ENCODE measurements at places on chromosomes 4 and X.

DNA sequence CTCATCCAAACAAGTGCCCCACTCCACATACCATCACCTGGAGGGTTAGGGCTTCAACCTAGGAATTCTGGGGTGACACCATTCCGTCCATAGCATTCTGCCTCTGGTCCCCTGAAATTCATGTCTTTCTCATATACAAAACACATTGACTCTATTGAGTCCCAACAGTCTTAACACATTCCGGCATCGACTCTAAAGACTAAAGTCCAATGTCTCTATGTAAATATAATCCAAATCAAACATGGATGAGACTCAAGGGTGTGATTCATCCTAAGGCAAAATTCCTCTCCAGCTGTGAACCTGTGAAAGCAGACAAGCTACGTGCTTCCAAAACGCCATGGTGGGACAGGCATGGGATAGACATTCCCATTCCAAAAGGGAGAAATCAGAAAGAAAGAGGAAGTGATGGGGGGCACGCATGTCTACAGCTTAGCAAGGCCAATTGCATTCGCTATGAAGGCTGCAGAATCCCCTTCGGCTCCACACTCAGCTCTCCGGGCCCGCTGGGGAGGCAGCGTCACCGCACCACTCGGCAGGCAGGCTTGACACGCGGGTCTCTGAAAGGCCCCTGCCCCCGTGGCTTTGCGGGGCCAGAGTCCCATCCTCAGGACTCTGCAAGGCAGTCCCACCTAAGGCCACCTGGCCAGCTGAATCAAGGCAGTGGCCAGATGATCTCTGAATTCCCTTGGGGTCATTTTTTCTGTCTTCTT is 53.2 kb downstream of the ADRA2C start:
- DNase-seq, result no peak

GRCh38 chr4:40253906-40254305 is 57.1 kb downstream of the RHOH start:
- DNase-seq, result no peak

- DNase-seq, result no peak
These were observed 4.3 kb upstream of the LIMCH1 start for GRCh38 chr4:41533680-41534079.

DNA sequence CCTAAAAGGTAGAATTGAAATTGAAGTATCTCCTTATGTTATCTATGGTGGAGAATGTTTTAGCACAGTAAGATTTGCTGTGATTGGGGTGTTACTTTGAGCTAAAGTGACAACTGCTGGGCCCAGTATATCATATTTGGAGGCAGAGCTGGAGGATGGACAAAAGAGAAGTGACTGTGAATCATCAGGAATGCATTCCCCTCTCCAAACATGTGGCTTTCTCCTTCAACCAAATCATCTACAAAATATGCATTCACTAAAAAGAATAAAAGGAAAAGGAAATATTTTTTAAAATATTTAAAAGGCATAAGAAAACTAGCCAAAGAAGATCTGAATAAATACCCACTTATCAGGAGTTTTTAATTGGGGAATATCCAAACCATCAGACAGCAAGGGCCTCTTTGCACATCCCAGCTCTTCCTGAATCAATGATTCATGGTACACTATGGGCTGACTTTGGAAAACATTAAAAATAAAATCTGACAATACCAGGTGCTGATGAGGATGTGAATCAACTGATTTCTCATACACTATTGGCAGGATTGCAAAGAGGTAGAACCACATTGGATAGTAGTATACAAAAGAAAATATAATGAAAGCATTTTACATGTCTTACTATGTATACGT is 671.7 kb upstream of the NR3C2 start:
- no peak for DNase-seq

- no peak for DNase-seq
These were observed 25.0 kb downstream of the TLR6 start for GRCh38 chr4:38831653-38832052.

- DNase-seq, result no peak
These were observed 41.6 kb upstream of the XIAP start for GRCh38 chrX:123818243-123818642.

DNA sequence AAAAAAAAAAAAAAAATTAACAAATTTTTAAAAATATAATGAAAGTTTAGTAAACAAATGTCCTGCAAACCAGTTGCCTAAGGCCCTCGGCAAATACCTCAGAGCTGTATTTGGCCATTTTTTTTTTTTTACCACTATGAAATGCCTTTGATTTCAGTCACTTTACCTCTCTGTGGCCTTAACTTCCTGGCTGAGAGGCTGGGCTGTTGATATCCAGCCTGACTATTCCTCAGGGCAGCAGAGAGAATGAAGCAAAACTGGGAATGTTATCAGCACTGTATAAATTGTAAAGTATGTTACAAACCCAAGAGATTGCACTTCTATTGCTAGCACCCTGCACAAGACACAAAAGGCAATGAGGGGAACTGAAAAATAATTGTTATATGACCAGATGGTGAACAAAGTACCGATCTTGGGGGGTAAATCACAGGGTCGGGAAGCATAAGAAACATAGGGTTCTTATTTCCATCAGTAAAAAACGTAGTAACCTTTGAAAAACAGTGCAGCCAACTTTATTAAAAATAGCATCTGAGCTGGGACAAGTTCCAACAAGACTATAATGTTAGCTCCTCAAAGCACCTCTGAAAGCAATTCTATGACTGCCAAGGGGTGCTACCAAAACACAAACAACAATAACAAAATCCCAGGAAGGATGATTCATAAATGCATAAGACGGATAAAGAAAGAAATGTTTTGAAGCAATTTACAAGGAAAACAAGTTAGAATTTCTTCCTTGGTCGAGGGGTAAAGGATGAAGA is 18.1 kb downstream of the USP46 start:
- no peak for DNase-seq

DNA sequence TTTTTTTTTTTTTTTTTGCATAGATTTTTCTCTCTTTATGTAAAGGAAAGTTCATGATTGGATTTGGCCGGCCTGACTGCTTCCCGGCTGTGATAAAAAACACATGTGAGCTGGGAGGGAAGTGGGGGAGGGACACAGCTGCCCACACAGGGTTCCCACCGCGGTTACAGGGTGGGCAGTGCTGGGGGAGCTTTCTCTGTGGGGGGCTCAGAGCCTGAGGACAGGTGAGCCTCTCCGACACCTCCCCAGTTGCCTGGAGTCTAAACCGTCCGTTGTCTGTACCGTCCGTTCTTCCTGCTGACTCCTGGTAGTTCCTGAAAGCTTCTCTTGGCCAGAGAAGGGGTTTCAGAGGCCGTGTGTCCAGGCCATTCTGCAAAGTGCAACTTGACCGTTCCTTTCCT is 21.8 kb downstream of the SHOX start:
- no peak for DNase-seq

DNA sequence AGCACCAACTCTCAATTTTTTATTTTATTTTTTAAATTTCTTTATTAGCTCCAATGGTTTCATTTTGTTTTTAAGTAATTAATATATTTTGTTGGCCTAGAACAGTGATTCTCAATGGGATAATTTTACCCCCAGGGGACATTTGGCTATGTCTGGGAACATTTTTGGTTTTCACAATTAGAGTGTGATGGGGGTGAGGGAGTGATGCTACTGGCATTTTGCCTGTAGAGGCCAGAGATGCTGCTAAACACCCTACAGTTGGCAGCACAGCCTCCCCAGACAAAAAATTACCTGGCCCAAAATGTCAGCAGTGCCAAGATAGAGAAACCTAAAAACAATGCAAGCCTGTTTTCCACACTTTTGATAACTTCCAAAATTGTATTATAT is 64.6 kb downstream of the HHIP start:
- DNase-seq, result no peak

GRCh38 chrX:39022106-39022505 is 220.8 kb downstream of the MID1IP1 start:
- no peak for DNase-seq

DNA sequence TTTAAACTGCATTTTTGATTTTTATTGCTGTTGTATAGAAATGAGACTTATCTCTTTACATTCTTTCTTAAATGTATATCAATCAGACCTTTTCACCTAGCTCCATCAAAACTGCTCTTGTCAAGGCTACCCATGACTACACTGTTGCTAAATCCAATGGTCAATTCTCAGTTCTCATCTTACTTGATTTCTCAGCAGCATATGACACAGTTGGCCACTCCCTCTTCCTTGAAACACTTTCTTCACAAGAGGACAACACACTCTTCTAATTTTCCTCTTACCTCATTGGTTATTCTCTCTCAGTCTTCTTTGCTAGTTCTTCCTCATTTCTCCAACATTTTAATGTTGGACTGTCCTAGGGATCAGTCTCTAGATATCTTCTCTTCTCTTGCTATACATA is 94.1 kb upstream of the CITED1 start:
- DNase-seq, result no peak

DNA sequence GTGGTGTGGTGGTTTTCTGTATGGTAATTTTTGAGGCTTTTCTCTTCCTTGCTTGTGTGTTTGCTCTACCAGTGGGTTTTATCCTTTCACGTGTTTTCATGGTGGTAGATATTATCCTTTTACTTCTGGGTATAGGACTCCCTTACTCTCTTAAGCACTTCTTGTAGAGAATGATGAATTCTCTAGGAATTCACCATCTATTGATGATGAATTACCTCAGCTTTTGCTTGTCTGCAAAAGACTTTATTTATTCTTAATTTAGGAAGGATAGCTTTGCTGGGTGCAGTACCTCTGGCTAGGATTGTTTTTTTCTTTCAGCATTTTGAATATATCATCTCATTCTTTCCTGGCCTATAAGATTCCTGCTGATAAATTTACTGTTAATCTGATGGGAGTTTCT is 415.3 kb downstream of the PDGFC start:
- DNase-seq, result no peak

DNA sequence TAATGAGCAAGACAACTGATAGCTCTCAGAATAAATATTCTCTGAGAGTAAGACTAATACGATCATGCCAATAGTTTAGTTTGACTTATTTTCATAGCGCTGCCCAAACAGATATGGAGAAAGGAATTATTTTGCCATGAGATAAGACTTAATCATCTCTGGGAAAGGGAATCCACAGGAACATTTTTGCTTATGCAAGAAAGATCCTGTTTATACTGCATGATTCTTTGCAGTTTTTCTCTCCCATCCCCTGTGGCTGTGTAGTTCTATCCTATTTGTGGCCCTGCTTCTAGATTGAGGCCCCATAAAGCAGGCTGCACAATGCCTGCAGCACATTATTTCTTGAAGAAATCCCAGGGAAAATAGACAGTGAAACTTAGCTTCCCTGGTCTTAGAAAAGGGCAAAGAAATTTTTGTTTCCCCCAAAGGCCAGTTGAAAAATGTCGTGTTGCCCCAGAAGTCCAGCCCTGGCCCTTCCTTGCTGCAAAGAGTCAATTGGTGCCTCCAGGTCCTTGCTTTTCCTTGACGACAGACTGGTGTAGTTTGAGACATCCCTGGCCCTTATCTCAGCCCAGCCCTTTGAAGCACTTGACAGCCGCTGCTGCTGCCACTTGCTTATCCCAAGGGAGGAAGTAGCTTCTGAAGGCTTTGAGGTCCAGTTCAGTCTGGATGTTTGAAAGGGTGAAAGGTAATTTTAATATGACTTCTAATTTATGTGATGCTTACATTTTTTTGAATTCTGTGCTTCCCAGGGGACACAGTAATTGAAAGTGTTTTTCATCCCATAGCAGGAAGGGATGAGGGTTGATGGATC is 45.0 kb upstream of the SH3RF1 start:
- no peak for DNase-seq

DNA sequence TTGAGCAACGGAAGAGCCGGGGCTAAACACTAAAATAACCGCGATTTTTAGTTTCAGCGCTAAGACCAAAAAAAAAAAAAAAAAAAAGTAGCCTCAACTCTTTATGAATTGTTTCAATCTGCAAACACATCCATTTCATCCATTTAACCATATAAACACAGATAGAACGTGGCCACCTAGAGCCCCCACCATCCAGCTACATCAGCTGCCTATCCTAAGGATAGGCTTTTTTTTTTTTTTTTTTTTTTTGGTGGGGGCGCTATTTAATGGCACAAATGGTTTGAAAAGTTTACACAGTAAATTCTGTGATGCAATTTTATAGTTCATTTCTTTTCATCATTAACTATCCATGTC is 492 bp upstream of the HDAC8 start:
- no peak for DNase-seq

DNA sequence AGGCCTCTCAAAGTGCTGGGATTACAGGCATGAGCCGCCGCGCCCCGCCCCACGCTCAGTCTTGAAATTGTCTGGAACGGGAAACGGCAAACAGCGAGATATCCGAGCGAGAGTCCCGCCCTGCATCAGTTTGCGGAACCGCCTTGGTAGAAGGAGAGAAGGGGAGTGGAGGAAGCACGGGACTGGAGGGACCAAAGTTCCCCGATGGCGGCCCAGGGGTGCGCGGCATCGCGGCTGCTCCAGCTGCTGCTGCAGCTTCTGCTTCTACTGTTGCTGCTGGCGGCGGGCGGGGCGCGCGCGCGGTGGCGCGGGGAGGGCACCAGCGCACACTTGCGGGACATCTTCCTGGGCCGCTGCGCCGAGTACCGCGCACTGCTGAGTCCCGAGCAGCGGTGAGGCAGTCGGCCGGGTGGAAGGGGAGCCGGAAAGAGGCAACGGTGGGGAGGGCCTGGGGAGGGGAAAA is at the start of gene BST1:
TSS of gene BST1 (plus strand) at position 125 of the 463 bp plus-strand sequence. CDS start at position 205, 80 bp downstream.
- DNase-seq, result no peak

GRCh38 chr4:54107951-54108748 is 8.2 kb downstream of the GSX2 start:
- DNase-seq, result no peak

GRCh38 chrX:3445806-3446490 is 99.5 kb upstream of the MXRA5 start:
- DNase-seq, result no peak

DNA sequence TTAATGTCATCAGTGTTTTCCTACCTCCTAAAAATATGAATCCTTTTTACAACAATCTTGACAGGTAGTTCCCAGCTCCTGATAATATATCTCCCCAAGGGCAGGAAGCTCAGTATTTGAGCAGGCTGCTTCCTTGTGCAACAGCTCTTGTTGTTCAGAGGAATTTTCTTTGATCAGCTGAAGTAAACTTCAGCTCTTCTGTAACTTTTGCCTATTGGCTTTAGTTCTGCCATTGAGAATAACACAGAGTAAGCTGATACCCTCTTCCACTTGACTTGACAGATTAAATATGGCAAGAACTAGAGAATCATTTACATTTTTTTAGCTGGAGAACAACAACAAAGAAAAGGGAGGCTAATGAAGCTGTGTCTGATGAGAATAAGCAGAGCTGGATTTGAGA is 75.2 kb downstream of the LUZP4 start:
- DNase-seq, result no peak

DNA sequence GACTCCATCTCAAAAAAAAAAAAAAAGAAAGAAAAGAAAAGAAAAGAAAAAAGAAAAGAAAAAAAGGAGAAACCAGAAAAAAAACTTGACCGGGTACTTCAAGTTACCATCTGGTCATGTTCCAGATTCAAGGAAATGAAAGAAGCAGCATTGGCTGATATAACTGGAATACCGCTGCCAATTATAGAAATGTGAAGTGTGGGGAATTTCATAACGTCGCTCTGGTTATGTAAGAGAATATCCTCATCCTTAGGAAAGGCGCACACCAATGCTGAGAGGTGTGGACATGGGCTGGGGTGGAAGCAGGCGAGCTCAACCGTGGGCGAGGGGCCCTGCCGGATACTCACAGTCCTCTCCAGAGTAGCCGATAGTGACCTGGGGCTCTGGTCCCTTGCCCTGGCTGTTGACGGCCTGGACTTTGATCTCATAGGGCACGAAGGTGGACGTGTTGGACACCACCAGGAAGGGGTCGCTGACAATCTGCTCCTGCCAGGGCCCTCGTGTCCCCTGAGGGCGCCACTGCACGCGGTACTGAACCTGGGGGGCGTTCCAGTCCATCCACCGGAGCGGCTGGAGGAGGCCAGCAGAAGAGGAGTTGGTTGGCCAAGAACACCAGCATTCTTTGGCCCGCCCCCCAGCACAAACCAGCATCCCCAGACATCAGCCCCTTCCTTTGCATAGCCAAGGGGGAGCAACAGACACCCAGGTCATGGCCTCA is 19.5 kb downstream of the L1CAM start:
- no peak for DNase-seq

All from SK-N-MC (cell line).